Activated B cell treated with CpG ODN at 0.5 μM for 24 hours (primary cell): ENCODE measurements at places on chromosomes 2 and 18.

DNA sequence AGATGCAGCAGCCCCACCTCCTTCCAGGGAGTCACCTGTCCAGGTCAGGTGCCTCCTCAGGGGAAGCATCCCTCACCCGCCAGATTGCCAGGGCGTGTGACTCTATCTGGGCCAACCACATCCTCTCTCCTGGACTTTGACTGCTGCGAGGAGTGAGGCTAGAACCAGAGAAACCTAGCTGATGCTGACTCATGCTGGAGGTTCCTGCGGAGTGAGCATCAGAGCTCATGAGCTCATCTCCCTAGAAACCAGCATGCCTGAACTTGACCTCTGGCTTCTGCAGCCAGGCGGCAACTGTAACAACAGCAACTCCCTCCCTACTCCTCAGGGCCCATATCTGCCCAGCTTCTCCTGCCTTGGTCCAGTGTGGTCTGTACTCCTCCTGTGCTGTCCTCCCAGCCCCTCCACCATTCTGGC is 28.3 kb upstream of the NT5DC4 start:
- no peak for DNase-seq

DNA sequence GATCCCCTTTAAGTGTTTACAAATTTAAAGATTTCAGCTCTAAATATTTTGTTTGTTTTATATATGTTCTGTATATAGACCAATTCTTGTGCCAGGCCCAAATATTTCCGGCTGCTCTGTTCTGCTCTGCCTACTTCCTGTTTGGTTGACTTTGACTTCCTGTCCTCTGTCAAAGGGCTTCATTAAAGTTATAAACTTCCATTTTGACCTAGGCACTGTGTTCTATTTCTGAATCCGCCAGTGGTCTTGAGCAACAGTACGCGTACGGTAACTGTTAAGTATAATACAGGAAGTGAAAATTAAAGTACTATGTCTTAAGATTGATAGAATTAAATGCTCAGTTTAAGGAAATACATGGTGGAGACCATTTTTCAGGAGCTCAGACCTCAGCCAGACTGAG is 13.5 kb upstream of the REL start:
- no peak for DNase-seq

DNA sequence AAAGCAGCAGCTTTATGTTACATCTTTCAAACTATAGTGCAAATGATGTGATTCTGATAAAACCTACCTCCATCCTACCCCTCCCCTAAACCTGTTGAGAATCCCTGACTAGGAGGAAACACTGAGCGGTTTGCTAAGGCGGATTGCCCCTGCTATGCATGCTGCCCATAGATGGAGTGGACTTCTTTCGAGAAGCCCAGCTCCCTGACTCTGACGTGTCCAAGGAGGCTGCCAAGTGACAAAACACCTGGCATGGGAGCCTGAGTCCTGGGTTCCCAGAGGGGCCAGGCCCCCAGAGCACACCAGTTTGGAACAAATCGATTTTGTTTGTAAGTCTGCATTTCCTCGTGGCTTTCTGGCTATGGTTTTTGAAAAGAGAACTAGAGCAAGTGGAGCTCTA is 1.4 kb upstream of the UXS1 start:
- DNase-seq: no peak

DNA sequence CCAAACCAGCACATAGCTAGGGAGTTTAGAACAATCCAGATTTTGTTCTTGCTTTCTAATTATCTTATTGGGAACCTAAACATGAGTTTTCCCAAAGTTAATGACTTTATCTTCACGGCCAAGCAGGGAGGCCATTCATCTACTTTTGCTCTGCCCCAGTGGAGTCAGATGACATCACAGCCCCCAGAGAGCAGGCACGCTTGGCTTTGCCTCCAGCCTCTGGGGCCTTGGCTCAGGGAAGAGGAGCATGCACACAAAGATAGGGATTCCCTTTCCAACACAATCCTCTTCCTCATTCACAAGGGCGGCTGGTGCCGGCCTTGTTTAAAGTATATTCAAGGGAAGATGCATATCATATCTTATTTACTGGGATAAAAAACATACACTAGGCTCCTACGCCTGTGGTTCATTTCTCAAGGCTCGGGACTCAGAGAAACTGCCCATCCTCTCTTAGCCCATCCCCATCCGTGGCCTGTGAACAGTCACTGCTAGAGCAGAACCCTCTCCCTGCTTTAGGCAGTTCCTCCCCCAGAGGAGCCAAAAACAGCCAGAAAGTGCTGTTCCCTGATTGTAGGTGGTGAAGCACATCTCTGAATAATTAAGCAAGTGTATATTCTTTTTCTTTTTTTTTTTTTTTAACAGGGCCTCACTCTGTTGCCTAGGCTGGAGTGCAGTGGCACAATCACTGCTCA is 21.2 kb downstream of the TGFA start:
- DNase-seq: no peak

DNA sequence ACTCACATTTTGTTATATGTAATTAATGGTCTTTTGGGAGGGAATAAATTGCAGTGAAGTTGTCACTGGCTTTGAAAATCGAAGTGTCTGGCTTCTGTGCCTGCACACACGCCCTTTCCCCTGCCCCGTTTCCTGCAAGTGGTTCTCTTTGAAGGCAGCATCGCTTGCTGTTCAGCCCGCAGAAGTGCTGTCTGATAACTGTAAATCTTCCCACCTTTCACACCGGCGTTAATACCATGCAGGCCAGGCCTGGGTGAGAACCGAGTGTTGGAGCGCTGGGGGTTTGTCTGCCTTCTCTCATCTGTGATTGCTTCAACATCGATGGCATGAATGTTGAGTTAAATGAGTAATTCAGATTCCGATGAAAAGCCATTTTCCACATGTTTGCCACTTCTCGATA is 37.9 kb upstream of the RPL31 start:
- no peak for DNase-seq

- DNase-seq: no peak
Observed at GRCh38 chr2:20357638-20358389, 7.2 kb upstream of the PUM2 start.

DNA sequence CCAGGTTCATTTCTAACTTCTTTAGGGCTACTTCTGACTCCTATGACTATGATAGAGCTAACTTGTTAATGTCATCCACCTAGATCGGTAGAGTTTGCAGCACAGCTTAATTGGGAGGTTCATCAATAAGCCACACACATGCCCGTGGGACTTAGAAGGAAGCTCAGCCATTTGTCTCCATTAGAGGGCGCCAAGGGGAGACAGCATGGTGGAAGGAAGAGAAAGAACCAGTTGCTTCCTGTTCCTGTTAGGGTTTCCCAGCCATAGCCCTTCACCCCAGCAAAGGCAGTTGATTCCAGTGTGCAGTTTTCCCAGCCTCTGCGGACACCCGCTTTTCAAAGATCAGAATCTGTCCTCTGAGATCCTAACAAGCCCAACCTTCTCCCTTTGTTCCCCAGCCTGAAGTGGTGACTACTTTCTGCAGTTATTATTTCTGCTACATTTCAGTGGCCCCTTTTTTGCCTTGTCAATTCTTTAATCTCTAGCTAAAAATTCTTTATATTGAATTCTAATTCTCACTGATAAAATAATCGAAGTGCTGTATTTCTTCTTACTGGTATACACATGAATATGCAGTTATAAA is 30.3 kb downstream of the MAIP1 start:
- DNase-seq: no peak

GRCh38 chr2:66897181-66897580 is 462.3 kb downstream of the MEIS1 start:
- DNase-seq: no peak

DNA sequence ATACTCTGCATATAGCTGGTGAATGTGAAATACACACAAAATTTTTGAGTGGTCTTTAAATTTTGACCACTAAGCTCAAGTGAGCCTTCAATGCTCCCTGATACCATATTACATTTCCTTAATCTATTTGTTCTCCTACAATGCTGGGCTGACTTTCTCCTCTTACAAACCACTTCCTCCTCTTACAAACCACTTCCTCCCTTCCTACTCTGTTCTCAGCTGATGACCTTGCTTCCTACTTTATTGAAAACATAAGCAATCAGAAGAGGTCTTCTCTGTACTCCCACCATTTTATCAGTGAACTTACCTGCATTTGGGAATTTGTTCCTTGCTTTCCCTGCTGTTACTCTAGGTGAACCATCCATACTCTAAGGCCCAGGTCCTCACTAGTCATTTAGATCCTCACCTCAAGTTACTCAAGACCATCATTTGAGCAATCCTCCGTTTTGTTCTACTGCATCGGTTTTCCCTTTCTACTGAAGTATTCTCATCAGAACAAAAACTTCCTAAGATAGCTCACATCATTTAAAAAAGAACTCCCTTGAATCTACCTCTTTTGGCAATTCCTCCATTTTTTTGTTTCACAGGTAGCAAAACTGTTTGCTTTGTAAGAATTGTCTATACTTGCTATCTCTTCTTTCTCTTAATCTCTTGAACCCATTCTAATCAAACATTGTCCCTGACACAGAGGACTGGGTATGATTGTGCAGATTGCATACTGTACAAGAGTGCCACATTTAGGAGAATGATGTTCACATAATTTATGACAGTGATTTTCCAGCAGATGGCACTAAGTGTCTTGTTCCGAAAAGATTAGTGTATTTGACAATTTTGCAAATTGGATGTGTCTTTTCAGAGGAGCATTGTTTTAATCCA is 96.5 kb downstream of the EPB41L5 start:
- no peak for DNase-seq

DNA sequence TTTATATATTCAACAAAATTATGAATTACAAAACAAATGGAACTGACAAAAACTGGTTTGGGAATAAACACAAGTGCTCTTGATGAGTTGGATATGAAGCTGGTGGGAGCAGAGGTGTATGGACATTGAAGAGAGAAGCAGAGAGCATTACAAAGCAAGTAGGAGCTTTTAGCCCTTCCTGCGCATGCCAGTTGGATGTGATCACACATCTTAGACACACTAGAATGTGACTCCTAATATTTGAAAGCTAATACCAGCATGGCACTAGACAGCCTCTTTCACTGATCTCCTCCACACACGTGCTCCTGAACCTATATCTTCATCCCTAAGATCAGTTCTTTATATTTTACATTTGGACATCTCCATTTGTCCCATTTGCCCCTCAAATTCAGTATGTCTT is 298.1 kb downstream of the MTX2 start:
- no peak for DNase-seq

DNA sequence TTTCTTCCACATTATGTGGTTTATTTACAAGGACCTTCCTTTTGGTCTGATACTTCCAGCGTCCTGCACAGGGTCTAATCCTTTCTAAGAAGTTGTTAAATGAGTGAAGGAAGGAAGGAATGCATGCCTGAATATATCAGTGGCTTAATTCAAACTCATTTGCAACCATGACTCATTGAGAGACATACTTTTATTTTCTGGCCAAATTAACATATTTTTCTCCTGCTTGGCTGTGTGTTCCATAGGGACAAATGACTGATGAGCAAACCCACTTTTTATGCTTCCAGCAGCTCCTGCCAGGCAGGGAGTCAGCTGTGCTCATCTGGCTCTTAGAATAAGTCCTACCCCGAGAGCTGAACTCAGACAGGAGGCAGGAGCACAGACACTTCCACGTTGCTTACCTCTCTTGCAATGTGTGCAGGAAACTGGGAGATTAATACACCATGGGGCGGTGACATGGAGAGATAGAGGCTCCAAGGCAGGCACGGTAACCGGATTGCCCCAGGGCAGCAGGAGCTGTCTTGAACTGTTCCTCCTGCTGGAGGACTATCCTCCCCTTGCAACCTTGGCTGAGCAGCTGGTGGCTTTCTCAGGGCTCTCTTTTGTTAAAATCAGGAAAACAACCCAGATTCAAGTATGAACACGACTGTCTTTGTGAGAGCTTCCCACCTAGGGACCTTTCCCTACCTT is 667.5 kb upstream of the HS6ST1 start:
- DNase-seq: no peak

DNA sequence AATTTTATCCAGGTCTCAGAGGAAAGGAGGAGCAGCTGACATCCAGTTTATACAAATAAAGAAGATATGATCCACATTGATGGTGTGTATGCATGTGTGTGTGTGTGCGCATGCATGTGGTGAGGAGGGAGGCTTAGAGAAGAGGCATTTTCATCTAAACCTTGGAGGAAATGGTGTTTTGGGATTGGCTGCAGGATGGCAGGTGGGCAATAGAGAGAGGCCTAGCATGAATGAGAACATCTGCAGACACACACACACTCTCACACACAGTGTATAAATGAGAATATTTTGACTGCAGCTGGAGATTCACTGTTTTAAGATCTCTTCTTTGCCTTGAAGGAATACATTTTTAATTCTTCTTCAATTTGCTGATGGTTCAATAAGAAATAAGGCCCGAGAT is 61.7 kb upstream of the TMEM17 start:
- DNase-seq: no peak

DNA sequence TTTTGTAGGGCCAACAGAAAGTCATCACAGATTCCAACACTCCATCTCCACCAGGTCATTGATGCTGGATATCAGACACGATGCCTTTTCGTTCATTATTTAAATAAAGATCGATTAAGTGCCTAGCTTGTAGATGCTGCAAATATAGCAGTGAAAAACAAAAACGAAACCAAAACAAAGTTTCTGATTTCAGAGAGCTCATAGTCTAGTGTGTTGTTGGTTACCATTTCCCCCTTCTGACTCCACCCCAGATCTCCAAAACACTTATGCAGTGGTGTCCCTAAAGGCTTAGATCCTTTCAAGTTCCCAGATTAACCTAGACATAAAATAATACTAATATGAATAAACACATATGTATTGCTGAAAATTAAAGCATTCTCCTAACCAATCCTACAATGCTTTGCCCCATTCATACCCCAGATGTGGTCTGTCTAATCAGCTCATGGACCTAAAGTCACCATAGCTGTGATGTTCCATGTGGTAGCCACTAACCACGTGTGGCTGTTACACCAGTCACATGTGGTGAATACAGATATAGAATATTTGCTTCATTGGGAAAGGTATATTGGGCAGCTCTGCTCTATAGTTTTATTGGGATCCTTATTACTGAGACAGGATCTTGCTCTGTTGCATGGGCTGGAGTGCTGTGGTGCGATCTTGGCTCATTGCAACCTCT is 787.2 kb downstream of the TDRD15 start:
- DNase-seq: no peak

- DNase-seq: no peak
Observed at GRCh38 chr2:133855526-133855925, 287.3 kb upstream of the NCKAP5 start.

DNA sequence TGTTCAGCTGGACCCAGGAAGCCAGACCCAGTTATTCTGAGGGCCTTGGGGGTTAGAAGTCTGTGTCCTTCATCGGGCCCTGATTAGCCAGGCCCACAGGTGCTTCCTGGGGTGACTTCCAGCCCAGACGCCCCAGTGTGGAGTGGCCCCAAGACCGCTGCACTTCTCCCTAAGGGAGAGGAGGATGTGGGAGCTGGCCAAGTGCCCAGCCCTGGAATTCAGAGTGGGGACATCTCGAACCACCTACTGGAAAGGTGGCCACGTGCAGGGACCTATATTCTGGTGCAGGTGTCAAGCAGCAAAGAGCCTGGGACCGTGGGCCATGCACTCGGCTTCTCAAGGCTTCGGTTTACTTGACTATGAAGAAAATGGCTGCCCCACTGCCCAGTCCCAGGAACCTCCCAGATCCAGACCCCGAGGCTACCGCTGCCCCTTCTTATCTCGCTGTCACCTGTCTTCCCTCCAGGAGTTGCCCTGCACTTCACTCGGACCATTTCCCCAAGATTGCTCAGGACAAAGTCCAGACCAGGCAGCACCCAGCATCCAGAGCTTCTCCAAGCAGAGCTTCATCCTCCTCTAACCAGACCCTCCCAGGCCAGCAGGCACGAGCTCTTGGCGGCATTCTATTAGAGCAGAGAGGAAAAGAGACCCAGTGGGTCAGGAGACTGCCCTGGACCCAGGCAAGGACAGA is 142.8 kb upstream of the ID2 start:
- DNase-seq: no peak

- DNase-seq: no peak
Observed at GRCh38 chr2:23691106-23691470, 235.8 kb downstream of the ATAD2B start.
